ENCODE measurements at places on chromosomes 2 and 18. TPM values are rescaled to one million over a fixed set of nuclear protein-coding genes. Genes with fewer than 3 reads are reported as not detected.

- H3K27me3 ChIP-seq: peaks cover 11% of the 10 kb centered on the region
- no peak overlapping the region for H3K4me3 ChIP-seq
- H3K4me1 ChIP-seq: no peaks in the 10 kb centered on the region
- DNase-seq: no peak
Observed at GRCh38 chr2:54770676-54771075, 47.2 kb downstream of the EML6 start.

GRCh38 chr2:207869784-207870778, 100.4 kb upstream of the FZD5 start:
- H3K4me3 ChIP-seq: no peak overlapping the region
- no peak overlapping the region for H3K27ac ChIP-seq
- H3K36me3 ChIP-seq: no peaks in the 10 kb centered on the region

The INPP5D gene
- total RNA-seq: 155 TPM

The IL1RL1 gene
- 57.7 TPM for total RNA-seq
